PC-9 (cell line): ENCODE measurements at places on chromosomes 7 and 10. TPM values are rescaled to one million over a fixed set of nuclear protein-coding genes. Genes with fewer than 3 reads are reported as not detected.

DNA sequence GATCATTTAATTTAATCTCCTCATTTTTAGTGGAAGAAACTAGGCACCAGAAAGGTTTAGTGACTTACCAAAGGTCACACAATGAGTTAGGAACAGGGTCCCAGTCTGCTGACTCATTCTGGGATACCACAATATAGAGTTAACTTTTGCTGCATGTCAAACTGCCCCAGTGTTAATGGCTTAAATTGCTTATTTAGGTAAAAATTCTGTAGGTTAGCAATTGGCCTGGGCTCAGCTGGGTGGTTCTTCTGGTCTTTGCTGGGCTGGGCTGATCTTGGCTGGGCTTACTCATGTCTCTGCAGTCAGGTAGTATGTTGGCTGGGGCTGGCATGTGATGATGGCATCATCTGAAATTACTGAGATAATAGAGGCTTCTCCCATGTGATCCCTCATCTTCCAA, 111.6 kb downstream of the EMX2 start:
- H3K4me3 ChIP-seq = no peak overlapping the region
- no peak for DNase-seq
- H3K27ac ChIP-seq = peak overlapping the region; percentile 53; the same call in 1 of the 2 replicates
- no peaks in the 10 kb centered on the region for H3K36me3 ChIP-seq
- no peaks in the 10 kb centered on the region for H3K27me3 ChIP-seq

DNA sequence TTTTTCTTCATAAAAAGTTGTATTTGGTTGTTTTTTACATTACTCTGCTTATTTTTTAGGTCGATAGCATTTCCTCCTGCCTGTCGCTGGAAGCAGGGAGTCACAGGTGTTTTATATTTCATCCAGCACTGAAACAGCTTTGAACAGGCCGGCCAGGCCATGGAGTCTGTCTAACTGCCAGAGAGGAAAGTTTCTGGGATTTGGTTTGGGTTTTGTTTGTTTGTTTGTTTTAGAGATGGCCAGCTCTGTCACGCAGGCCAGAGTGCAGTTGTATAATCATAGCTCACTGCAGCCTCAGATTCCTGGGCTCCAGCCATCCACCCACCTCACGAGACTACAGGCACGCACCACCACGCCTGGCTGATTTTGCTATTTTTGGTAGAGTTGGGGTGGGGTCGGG, 23.4 kb downstream of the PROSER2 start:
- DNase-seq = no peak
- H3K4me3 ChIP-seq = no peak overlapping the region
- no peaks in the 10 kb centered on the region for H3K4me1 ChIP-seq
- H3K36me3 ChIP-seq = no peaks in the 10 kb centered on the region

PALD1 gene
- 5.2 and 7.5 TPM in 2 replicates for total RNA-seq

DNA sequence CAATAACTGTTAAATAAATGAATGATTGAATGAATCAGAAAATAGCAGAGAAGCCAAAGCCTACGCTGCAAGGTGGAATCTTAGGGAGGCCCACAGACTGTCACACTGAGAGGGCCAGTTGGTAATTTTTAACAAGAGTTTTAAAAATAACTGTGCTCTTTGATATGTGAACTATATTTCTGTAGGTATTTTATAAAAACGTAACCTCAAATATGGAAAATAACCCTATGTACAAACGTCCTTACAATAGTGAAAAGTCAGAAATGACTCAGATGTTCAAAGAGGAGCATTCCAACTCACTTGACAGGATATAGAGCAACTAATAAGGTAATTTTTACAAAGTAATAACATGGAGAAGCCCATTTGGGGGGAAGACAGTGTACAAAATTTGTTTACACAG, 18.9 kb upstream of the TMEM273 start:
- H3K4me3 ChIP-seq = no peak overlapping the region
- H3K36me3 ChIP-seq = no peaks in the 10 kb centered on the region
- H3K4me1 ChIP-seq = no peaks in the 10 kb centered on the region
- no peak for DNase-seq
- peaks cover 13% of the 10 kb centered on the region; the same call in 1 of the 2 replicates for H3K27me3 ChIP-seq

- no peaks in the 10 kb centered on the region for H3K4me1 ChIP-seq
- no peak overlapping the region for H3K27ac ChIP-seq
- H3K36me3 ChIP-seq = no peaks in the 10 kb centered on the region
- H3K27me3 ChIP-seq = peaks cover under 1% of the 10 kb centered on the region; the same call in 1 of the 2 replicates
- DNase-seq = no peak
- no peak overlapping the region for H3K4me3 ChIP-seq
Observed at GRCh38 chr7:70239918-70240317, 641.6 kb downstream of the AUTS2 start.

GRCh38 chr10:62005281-62005680, 103.8 kb downstream of the ARID5B start:
- no peaks in the 10 kb centered on the region for H3K36me3 ChIP-seq
- no peak overlapping the region for H3K4me3 ChIP-seq
- H3K27ac ChIP-seq = no peak overlapping the region
- H3K4me1 ChIP-seq = no peaks in the 10 kb centered on the region
- no peaks in the 10 kb centered on the region for H3K27me3 ChIP-seq
- no peak for DNase-seq

GRCh38 chr10:11286261-11286852, 268.7 kb downstream of the CELF2 start:
- peaks cover 34% of the 10 kb centered on the region for H3K27me3 ChIP-seq
- H3K4me3 ChIP-seq = no peak overlapping the region
- H3K4me1 ChIP-seq = no peaks in the 10 kb centered on the region

DNA sequence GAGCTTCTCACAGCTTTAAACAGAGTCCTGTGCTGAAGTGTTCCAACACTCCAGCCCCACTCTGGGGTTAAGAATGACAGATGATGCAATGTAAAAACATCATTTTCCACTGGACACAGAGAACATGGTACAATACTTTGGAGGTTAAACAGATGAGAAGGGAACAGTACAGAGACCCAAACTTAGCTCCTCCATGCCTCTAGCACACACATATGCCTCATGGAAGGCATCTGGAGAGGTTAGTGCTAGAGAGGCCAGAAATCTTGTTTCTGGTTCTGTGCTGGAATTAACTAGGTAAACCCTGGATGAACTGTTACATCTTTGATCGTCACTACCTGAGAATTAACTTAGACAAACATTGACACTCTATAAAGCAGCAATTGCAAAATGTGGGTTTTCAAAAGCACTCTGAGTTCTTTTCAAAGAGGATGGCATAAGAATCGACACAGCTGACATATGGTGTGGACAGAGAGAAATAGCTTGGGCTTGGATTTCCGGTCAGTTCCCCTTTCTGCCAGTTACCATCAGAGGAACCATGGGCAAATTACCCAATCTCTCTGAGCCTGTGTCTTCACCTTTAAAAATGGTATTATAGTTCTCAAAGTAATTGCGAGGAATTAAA, 81.9 kb downstream of the KCNMA1 start:
- H3K36me3 ChIP-seq = no peaks in the 10 kb centered on the region
- no peak overlapping the region for H3K27ac ChIP-seq
- no peak overlapping the region for H3K4me3 ChIP-seq

- no peak overlapping the region for H3K27ac ChIP-seq
- no peaks in the 10 kb centered on the region for H3K36me3 ChIP-seq
- H3K4me1 ChIP-seq = 0 out of 2 replicates have a peak, but pooled peaks cover 7% of the 10 kb centered on the region
- H3K27me3 ChIP-seq = no peaks in the 10 kb centered on the region
Observed at GRCh38 chr7:44101966-44102845, 1.9 kb upstream of the AEBP1 start.

GRCh38 chr7:74725840-74726239, 48.0 kb upstream of the NCF1 start:
- DNase-seq = no peak
- H3K27ac ChIP-seq = no peak overlapping the region
- H3K27me3 ChIP-seq = no peaks in the 10 kb centered on the region
- no peaks in the 10 kb centered on the region for H3K4me1 ChIP-seq

NPY4R gene
- 2.9 and 3.1 TPM in 2 replicates for total RNA-seq

GRCh38 chr7:77537136-77537777, at the start of gene PTPN12:
Gene PTPN12 (plus strand): TSS chr7:77537295. CDS start chr7:77537547, 252 bp downstream.
- peaks cover 16% of the 10 kb centered on the region for H3K36me3 ChIP-seq
- peaks cover 28% of the 10 kb centered on the region for H3K4me1 ChIP-seq
- no peaks in the 10 kb centered on the region for H3K27me3 ChIP-seq
- no peak for DNase-seq
- peak within 1 kb of the TSS; percentile 97 for H3K4me3 ChIP-seq

TMEM209 gene
- 20.0 and 30.8 TPM in 2 replicates for total RNA-seq

ADIRF gene
- 51.0 and 72.8 TPM in 2 replicates for total RNA-seq

GRCh38 chr10:1488970-1489548, 248.3 kb downstream of the ADARB2 start:
- H3K27me3 ChIP-seq = 0 out of 2 replicates have a peak, but pooled peaks cover 10% of the 10 kb centered on the region
- H3K36me3 ChIP-seq = no peaks in the 10 kb centered on the region
- H3K27ac ChIP-seq = no peak overlapping the region
- no peak for DNase-seq
- no peak overlapping the region for H3K4me3 ChIP-seq

MMRN2 gene
- total RNA-seq = 12.1 and 13.4 TPM in 2 replicates

DNA sequence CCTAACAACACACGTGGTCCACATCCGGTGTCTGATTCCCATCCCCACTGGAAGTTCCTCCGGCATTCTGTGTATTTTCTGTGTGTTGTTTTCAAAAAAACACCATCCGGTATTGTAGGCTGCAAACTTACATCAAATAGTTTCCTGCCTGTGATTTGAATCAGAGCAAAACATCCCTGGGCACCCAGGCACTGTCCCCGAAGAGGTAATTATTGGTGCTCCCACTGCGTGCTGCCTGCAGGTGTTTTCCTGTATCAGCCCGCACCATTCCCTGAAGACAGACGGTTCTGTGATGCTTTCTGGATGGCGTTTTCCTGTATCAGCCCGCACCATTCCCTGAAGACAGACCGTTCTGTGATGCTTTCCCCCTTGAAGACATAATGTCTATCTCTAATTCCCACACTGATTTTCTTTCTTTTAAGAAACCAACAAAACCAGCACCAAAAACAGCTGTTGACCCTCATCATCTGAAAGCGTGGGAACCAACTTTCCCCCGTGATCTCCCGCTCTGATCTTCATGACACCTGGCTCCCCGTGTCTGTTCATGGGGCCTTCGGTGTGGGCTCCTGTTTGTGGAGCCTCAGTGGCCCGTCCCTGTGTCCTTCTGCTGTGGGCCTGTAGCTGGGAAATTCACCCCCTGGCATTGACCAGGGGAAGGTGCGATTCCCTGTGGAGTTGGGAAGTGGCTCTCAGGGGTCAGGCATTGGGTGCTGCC, 205.3 kb downstream of the ADARB2 start:
- no peak overlapping the region for H3K4me3 ChIP-seq
- H3K36me3 ChIP-seq = no peaks in the 10 kb centered on the region
- no peak overlapping the region for H3K27ac ChIP-seq
- no peaks in the 10 kb centered on the region for H3K4me1 ChIP-seq
- H3K27me3 ChIP-seq = peaks cover 68% of the 10 kb centered on the region
- DNase-seq = no peak

GALNT11 gene
- total RNA-seq = 26.3 and 28.8 TPM in 2 replicates

LRIT1 gene
- total RNA-seq = not detected in 2 replicates

DNA sequence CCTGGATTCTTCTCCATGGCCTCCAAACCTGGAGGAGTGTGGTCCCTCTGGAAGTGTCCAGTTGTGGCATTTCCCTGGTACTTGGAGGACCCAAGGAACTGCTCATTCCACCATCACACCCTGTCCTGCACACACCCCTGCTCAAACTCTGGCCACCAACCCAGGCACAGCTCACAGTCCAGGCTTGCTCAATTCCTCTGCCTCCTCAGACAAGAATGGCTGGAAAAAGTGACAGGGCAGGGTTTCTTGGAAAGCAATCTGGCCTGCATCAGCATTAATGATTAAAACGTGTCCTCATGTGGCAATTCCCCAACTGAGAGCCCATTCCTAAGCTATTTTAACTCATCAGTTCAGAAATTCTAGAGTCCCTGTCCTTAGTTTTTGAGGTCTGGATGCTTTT, 17.2 kb upstream of the TPST1 start:
- H3K36me3 ChIP-seq = no peaks in the 10 kb centered on the region
- no peak overlapping the region for H3K27ac ChIP-seq
- no peaks in the 10 kb centered on the region for H3K27me3 ChIP-seq
- no peak overlapping the region for H3K4me3 ChIP-seq
- H3K4me1 ChIP-seq = no peaks in the 10 kb centered on the region

GRCh38 chr7:46544396-46545008, 623.4 kb upstream of the IGFBP3 start:
- H3K36me3 ChIP-seq = no peaks in the 10 kb centered on the region
- peak; percentile 34 for DNase-seq
- peaks cover 30% of the 10 kb centered on the region for H3K4me1 ChIP-seq

CALML3 gene
- total RNA-seq = not detected in 2 replicates

GRCh38 chr7:30726296-30727006, 25.5 kb upstream of the INMT start:
- no peaks in the 10 kb centered on the region for H3K36me3 ChIP-seq
- peaks cover 92% of the 10 kb centered on the region for H3K27me3 ChIP-seq
- H3K27ac ChIP-seq = no peak overlapping the region
- H3K4me3 ChIP-seq = no peak overlapping the region
- H3K4me1 ChIP-seq = no peaks in the 10 kb centered on the region
- no peak for DNase-seq

FAM131B gene
- 0.65 and 0.80 TPM in 2 replicates for total RNA-seq

GRCh38 chr10:3480281-3480989, 304.6 kb downstream of the KLF6 start:
- no peaks in the 10 kb centered on the region for H3K36me3 ChIP-seq
- no peak for DNase-seq
- peaks cover 38% of the 10 kb centered on the region for H3K4me1 ChIP-seq
- H3K27me3 ChIP-seq = no peaks in the 10 kb centered on the region

DNA sequence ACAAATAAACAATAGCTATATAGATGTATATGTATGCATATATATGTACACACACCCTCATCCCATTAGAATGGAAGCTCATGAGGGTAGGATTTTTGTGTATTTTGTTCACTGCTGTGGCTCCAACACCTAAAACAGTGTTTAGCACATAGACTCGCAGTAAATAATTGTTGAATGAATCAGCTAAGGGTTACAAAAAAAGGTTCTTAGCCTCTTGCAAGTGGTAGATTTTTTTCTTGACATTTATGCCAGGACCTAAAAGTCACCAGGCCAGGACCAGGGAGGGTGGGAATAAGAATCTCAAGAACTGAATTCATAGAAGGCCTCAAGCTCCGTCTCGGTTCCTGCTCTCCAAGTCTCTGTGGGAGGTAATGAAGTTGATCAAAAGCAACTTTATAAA, 82.5 kb upstream of the CAPZA2 start:
- H3K36me3 ChIP-seq = peaks cover 27% of the 10 kb centered on the region; the same call in 1 of the 2 replicates
- no peak for DNase-seq
- H3K27me3 ChIP-seq = no peaks in the 10 kb centered on the region
- H3K4me3 ChIP-seq = no peak overlapping the region
- peak overlapping the region; percentile 85 for H3K27ac ChIP-seq

DNA sequence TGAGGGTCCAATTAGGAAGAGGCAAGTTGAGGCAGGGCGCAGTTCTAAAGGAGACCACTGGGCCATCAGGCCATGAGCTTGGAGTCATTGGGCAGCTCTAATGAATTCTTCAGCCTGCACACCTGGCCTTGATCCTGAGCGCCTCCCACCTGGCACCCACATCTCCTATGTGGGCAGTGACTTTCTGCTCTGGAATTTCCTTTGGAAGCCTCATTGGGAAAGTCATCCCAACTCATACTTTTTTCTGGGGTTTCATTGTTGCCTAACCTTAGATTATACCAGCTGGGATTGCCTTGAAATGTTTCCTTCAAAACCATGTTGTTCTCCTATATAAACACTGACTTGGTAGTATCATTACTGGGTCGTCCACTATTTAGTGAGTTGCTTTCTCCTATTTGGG, 54.1 kb downstream of the PLPP4 start:
- no peak for DNase-seq
- no peak overlapping the region for H3K4me3 ChIP-seq
- no peak overlapping the region for H3K27ac ChIP-seq
- H3K36me3 ChIP-seq = no peaks in the 10 kb centered on the region
- no peaks in the 10 kb centered on the region for H3K4me1 ChIP-seq

SDK1 gene
- total RNA-seq = not detected in 2 replicates
